Lower leg skin (tissue), 4 donors: ENCODE measurements at places on chromosomes 4 and X.
A peak's percentile ranks its signal among the peaks of the same experiment; 100 is the strongest.

GRCh38 chrX:129594781-129595180 is 54.7 kb downstream of the OCRL start:
- peak; percentile 46 for DNase-seq

- no peak for DNase-seq
These were observed 126.8 kb upstream of the UNC5C start for GRCh38 chr4:95675623-95676022.

- no peak for DNase-seq
These were observed 53.5 kb downstream of the BMP3 start for GRCh38 chr4:81084029-81084428.

GRCh38 chr4:59571805-59572430 is 1628.2 kb upstream of the ADGRL3 start:
- no peak for DNase-seq

GRCh38 chr4:126242679-126243390 is 928.1 kb downstream of the FAT4 start:
- DNase-seq, result peak; percentile 13

GRCh38 chrX:13491061-13491460 is 78.3 kb upstream of the EGFL6 start:
- no peak for DNase-seq

DNA sequence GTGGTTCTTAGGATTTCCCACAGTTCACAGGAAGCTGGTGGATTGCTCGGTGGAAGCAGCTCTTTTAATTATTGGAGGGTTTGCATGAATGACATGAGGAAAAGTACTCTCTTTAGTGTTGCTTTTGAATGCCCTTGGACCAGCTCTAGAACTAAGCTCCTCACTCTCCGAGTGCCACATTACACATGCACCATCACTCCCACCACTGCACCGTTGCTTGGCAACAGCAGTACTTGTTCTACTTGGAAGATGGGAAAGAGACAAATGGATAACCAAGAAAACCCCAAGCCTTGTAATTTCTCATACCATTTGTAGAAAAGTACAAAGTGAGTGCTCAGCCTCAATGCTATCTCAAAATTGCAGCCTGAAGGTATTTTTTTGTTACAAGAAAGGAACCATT is 620.2 kb upstream of the BOD1L1 start:
- DNase-seq, result no peak

- no peak for DNase-seq
These were observed 914.5 kb downstream of the STIM2 start for GRCh38 chr4:27775156-27775555.

DNA sequence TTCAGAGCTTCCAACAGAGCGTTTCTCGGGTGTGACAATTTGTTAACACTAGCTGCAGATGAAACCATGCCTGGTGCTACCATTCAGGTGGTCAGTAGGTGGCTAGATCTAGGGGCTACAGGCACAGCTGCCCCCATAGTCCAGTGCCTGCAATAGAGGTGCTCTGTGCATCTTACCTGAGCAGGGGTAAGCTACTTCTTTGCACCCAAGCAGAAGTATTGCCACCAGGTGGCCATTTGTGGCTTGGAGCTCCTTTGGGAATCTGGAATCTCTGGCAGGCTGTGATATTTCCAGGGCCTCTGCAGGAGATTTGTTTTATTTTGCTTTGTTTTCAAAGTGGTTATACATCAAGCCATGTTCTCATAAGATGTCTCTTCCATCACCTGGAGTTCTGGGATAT is 170.7 kb upstream of the PUDP start:
- DNase-seq, result no peak

DNA sequence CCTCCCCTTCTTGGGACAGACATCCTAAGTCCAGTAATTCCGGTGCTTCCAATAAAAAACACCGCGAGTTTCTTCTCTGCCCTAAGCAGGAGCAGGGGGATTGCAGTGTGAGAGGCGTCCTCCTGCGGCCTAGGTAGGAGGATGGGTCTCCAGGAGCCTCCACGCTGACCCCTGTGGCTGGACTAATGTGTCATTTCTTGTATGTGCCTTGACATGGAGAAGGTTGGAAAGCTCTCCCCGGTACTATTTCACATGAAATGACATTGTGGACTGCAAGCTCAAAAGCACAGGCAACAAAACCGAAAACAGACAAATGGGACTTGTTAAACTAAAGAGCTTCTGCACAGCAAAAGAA is 66.6 kb upstream of the ENPP6 start:
- DNase-seq, result no peak

- no peak for DNase-seq
These were observed 25.1 kb downstream of the SLIT2 start for GRCh38 chr4:20276848-20277247.

DNA sequence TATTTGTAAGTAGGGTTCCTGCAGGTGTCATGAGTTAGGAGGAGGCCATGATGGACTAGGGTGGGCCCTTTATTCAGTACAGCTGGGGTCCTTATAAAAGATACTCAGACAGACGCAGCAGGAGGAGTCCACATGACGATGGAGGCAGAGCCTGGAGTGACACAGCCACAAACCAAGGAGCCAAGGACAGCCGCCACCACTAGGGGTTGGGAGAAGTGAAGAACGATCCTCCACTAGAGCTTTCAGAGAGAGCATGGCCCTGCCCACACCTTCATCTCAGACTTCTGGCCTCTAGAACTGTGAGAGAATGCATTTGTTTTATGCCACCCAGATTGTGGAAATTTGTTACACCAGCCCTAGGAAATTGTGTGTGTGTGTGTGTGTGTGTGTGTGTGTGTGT is 31.1 kb downstream of the JAKMIP1 start:
- DNase-seq, result no peak

- DNase-seq, result no peak
These were observed 15.3 kb downstream of the MRPL1 start for GRCh38 chr4:77877771-77878565.

GRCh38 chrX:68789966-68790365 is 38.9 kb upstream of the EFNB1 start:
- no peak for DNase-seq

GRCh38 chrX:107878106-107878505 is 52.4 kb downstream of the MID2 start:
- no peak for DNase-seq

DNA sequence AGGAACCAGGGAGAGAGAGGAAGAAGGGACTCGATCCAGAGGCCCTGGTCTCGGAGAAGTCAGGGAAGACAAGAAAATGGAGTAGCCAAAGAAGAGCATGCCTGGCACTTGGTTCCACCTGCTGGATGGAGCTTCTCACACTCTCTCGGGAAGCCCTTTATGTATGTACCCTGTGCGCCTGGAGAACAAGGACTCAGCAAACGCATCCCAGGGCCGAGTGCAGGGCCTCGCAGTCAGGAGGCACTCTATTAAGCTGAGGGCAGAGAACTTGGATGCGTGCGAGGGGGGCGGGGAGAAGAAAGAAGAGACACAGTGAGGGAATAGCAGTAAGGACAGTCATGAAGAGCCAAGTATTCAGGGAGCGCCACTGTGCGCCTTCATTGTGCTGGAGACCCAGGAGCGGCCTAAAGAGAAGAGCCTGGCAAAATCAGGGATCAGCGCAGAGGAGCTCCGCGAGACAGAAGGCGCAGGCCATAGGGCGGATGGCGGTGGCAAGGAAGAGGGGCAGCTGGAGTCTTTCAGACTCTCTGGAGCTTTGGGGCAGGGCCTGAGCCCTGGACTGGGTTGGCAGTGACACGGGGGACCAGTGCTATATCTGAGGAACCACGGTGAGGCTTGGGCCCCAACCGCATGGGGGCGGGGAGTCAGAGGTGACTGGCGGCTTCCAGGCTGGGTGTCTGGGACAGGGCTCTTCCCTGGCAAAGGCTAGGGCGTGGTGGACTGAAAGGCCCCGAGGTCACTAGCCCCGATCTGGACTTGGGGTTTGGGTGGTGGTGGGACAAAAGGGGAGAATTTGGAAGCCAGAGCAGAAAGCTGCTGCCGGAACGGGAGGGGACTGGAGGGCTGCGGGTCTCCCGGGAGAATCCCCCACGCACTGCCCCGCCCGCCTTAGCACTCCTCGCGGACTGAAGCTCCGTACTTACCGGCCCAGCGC is 1.9 kb upstream of the SEPTIN6 start:
- DNase-seq, result peak; percentile 72

GRCh38 chrX:1658071-1658491 is 43.2 kb downstream of the ASMT start:
- DNase-seq, result peak; percentile 70

GRCh38 chr4:127416115-127416514 is 216.6 kb upstream of the INTU start:
- no peak for DNase-seq

DNA sequence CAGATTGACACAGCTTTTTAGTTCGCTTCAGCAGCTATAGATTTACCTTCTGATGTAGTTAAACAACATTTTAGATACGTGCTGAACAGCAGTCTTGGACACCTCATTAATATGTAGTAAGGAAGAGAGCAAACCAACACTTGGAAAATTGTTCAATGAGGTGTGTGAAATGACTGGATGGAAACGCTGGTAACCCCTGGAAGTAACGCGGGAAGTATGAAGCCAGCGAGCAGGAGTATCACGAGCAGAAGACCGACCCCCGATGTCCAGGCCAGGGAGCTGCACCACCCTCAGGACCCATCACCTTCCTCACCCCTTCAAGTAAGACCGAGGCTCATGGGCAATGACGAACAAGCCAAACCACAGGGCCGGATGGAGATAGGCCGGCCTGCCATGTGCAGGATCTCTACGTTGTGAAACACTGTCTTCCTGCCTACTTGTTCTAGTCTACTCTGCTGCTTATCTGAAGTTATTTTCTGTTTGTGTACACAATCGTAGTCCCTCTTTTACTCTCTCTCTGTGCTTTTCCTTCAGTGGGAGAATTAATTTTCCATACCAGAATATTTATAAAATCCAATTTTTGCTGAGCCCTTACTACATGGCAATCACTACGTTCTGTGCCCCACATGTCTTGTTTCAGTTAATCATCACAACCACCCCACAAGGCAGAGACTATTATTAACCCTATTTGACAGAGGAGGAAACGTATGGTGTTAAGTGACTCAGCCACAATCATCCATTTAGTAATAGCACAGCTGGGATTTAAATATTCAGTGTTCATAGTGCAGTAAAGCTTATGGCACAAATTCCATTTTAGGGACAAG is 221.7 kb downstream of the APBB2 start:
- no peak for DNase-seq

GRCh38 chrX:71859637-71860036 is 51.0 kb upstream of the NHSL2 start:
- DNase-seq, result no peak

DNA sequence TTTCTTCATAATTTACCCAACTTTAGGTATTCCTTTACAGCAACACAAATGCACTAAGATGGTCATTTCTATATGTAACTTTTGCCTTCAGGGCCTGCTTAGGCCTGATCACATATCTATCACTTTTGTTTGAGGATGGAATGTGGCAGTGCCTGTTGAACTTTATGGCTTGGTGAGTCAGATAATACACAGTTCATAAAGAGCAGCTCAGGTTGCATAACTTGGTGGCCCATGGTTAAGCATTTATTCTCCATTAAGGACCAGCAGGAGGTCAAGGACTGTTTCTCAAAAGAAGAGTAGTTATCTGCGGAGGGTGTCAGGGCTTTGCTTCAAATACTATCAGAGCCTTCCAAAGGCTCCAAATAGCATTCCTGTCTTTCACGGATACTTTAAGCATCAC is 124.1 kb upstream of the PDHA2 start:
- DNase-seq, result no peak
